ENCODE measurements at places on chromosomes 7 and 10.

GRCh38 chr10:98323221-98324164, 55.5 kb upstream of the LOXL4 start:
- peak; percentile 98 for DNase-seq

DNA sequence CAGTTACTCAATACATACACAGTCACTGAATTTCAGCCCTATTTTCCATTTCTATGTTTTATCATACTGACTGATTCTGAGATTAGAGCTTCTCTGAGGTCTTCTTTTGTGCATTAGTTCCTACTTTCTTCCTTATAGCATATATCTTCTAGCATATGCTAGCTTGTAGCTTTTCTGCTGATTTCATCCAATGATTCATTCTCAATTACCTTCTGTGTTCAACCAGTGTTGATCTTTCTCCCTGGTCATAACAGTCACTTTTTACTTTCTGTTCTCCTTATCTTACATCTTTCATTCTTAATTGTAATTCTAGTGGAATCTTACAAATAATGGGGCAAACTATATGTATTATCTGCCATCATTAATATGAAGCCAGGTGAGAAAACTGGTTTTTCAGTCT, 159.5 kb upstream of the HGF start:
- peak; percentile 36 for DNase-seq

DNA sequence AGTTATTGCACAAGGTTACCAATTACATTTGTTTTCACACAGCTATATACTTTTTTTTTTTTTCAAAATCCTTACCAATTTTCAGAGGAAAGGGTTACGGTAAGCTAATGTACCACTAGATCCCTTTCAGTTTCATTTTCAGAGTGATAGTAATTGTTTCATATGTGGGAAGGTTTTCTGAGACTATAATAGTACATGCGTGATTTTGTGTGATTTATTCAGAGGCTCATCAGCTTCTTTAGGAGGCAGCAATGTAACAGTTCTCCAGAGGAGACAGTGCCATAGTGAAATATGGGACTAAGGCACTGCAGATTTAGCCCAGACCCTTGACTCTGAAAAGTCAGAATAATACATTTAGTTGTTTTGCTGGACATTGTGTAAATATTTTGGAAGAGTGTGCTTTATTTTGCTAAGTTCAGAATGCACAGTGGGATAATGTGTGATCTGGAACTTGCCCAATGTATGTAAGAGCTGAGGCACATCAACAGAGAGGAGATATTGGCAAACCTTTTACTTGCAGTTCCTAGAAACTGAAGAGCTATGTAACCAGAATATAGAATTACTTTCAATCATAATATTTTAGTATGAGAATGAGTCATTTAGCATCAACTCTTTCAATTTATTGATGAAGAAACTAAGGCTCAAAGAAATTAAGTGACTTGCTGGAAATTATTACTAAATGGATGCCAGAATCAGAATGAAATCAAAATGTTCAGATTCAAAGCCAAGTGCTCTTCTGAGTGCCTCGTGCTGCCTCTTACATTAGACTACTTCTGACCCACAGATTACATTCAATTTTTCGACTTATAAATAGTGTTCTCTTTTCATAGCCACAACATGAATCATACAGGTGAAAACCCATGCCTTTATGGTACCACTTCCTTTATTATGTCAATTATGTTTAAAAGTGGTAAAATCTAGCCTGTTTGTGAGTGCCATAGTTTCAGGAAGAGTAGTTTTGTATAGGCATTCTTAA, 207.7 kb upstream of the TEX47 start:
- DNase-seq = peak; percentile 18

GRCh38 chr10:93722550-93722949, 20.2 kb upstream of the FRA10AC1 start:
- DNase-seq = no peak

DNA sequence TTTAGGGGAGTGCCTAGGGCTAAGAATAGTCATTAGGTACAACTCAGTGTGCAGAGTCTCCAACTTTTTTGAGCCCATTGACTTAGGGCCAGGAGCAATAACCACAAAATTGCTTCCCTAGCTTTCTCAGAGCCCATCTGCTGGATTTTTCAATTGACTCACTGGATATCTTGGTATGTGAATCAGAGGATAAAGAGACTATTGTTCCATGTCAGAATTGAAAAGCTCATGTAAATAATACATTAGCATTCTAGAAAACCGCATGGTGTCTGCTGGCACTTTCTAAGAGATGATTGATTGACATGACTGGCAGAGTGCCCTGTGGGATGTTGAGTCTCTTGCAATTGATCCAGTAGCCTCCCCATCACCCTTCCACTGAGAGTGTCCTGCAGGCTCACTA, 246.2 kb downstream of the CCDC7 start:
- DNase-seq = peak; percentile 89

GRCh38 chr7:134571746-134572461, 23.0 kb downstream of the AKR1B15 start:
- no peak for DNase-seq

DNA sequence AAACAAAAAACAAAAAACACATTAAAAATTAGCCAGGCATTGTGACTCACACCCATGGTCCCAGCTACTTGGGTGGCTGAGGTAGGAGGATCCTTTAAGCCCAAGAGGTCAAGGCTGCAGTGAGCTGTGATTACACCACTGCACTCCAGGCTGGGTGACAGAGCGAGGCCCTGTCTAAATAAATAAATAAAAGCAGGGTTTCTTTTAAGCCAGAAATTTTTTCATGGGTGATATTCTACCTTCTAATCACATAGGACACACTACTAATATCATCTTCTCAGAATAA, 14.2 kb upstream of the SVIL start:
- DNase-seq = peak; percentile 88

- peak; percentile 86 for DNase-seq
Measured at GRCh38 chr10:61899997-61900828, 1.3 kb upstream of the ARID5B start.

- no peak for DNase-seq
Measured at GRCh38 chr7:123846217-123846891, 1.4 kb downstream of the HYAL4 start.

DNA sequence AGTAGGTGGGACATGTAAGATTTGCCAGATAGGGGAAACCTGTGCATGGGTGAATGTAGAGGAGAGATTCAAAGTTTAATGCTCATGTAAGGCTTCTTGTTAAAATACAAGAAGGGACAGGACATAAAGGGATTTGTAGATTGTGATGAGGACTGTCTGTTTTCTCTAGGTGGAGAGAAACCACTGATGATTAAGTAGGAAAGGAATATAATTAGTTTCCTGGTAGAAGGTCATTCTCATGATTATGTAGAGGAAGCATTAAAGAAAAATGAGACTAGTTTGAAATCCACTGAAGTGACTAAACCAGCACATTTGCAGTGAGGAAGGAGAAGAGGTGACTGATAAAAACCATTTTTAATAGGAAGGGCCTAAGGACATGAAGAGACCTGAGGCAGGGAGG, 19.6 kb upstream of the MACC1 start:
- peak; percentile 26 for DNase-seq

DNA sequence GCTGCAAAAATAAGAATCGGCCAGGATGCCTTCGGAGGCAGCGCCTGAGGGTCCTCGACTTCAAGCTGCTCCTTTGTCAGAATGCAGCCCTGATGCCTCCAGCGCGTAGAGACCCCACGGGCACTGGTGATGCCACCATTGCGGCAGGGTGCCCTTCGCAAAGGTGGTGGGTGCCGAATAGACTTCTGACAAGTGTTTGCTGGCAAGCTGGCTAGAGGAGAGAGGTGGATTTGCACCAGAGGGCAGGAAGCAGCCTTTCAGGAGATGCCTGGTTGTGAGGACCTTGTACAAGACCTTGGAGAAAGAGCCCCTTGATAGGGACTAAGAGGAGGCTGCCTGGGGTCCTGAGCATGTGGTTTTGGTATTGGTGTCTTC, 103.2 kb upstream of the PPIF start:
- DNase-seq = no peak

DNA sequence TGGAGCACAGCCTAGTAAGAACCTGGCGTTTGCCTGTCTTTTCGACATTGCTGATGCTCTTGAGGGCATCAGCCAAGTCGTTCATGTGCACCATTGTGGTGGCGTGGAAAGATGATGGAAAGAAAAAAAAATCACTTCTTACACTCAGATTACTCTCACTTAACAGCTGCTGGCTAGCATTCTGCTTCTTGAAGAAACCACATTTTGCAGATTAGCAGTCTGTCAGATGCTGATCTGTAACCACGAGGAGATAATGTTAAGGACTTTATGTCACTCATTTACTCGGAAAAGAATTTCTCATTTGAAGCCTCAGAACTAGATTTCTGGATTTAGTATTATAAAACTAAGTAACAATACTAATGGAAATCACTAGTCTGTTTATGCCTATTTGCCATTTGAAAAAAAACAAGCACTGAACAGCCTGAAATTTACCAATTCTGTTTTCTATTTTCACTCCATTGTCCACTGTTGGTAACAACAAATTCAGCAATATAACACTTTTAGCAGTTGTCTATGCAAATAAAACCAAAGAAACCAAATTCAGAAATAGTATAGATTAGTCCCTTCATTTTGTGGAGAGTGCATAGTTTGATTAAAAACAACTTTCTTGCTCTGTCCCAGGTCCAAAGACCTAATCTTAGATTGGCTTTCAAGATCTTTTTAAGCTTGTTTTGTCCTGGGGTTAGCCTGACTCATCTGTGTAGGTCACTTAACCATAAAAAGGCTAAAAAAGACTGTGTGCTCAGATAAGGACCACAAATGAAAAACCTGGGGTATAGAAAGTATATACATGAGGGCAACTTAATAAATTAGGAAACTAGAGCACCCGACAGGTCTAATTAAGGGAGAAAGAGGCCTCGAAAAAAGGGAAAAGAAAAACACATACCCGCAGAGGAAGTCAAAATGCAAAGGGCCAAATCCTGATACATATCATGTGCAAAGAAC, 67.5 kb downstream of the NT5C2 start:
- no peak for DNase-seq

DNA sequence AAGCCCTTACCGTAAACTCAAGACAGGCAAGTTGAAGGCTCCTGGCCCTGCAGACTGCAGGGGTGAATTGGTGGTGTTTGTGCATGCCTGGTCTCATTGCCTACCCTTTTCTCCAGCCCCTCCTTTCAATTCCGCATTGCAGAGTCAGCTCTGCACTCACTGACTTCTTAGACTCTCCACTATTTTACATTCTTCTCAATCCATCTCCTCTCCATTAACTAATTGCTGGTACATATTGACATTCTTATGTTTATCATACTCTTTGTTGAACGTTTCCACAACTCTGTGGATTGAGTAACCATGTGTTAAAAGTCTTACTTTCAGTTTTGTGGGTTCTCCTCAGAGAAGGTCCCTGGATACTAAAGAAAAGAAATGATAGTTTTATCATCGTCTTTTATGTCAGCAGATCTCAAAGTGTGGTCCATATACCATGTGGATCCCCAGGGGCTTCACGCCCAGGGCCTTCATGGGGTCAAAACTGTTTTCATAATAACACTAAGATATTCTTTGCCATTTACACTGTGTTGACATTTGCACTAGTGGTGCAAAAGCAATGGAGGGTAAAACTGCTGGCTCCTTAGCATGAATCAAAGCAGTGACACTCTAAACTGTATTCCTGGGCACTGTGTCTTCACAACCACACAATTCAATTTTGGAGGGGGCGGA, 135.4 kb upstream of the FZD1 start:
- peak; percentile 4 for DNase-seq

DNA sequence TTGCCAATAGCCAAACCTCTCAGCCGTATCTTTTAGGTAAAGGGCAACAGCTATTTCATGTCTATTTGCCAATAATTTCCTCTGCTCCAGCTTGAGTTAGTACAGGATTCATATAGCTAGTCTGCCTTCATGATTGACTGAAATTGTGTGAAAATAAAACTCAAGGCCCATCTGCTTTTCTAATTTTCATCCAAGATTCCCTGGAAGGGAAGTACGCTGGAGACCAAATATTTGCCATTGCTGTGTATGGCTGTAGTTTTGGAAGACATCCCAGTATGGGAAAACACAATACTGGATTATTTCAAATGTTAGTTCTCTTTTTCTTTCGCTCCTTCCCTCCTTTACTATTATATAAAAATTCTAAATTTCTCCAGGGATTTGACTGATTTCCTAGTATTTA, 652.4 kb downstream of the CNTNAP2 start:
- no peak for DNase-seq

- DNase-seq = no peak
Measured at GRCh38 chr7:135976312-135977006, 700 bp downstream of the MTPN start.

DNA sequence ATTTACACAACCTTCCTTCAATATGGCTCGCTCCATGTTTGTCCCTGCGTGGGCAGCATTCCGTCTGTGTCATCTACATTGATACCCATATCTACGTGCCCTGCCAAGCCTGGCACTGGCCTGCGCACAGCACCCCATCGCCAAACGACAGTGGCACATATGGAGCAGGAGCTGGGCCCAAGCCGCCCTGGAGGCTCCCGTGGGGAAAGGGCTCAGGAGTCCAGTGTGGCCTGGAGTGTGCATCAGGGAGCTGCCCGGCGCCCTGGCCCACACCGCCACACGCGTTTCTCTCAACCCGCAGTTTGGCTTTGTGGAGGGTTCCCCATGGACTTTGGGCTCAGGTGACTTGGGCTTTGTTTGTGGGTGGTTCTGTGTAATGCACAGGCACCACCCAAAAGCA, 273.2 kb downstream of the PTPRN2 start:
- no peak for DNase-seq

DNA sequence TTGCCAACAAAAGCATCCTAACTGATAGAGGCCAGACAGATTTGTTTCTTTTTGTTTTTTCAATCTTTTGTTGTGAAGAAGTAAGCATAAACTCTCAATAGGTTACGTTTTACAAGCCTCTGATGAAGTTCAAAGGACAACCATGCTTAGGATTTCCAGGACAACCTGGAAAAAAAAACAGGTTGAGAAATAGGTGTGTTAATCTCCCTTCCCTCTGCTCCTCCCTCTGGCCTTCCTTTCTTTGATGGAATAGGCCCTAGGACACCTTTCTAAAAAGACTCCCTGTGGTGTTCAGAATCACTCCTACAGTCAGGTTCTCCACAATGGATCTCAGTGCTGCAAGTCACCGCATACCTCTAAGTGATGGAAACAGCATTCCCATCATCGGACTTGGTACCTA, at the start of gene AKR1D1:
AKR1D1 (plus strand) TSS at position 264 of the 400 bp plus-strand sequence; CDS start at position 324, 60 bp downstream.
- no peak for DNase-seq

GRCh38 chr10:129938460-129938859, 25.6 kb downstream of the EBF3 start:
- DNase-seq = no peak

- DNase-seq = peak; percentile 96
Measured at GRCh38 chr10:29946953-29947700, 112.3 kb downstream of the JCAD start.

DNA sequence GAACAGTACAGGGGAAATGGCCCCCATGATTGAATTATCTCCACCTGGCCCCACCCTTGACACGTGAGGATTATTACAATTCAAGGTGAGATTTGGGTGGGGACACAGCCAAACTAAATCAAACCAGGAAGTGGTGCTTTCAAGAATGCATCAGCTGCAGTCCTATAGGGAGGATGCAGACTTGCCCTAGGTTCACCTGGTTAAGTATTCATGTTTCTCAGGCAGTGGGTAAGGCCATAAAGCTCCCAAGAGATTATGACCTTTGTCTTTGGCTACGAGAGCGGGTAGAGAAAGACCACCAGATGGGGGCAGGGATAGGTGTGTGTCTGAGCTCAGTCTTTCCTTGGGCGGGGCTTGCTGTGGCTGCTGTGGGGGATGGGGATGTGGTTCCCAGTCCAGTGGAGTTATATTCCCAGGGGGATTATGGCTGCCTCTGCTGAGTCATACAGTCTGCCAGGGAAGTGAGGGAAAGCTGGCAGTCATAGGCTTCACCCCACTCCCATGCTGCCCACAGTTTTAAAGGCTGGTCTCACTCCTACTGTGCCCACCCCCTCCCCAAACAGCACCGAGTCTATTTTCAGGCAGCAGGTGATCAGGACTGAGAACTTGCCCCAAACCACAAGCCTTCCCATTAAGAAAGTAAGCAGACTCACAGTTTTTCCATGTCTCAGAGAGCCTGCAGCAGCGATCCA, 8.4 kb upstream of the R3HCC1L start:
- DNase-seq = peak; percentile 17
